Stimulated activated CD4-positive, alpha-beta T cell treated with anti-CD3 and anti-CD28 coated beads, TNF-alpha, amount 100 ng/mL, for 48 hours (primary cell): ENCODE measurements at places on chromosomes 12 and 14.

- DNase-seq = no peak
Observed at GRCh38 chr12:49331380-49332222, 5.4 kb downstream of the C1QL4 start.

DNA sequence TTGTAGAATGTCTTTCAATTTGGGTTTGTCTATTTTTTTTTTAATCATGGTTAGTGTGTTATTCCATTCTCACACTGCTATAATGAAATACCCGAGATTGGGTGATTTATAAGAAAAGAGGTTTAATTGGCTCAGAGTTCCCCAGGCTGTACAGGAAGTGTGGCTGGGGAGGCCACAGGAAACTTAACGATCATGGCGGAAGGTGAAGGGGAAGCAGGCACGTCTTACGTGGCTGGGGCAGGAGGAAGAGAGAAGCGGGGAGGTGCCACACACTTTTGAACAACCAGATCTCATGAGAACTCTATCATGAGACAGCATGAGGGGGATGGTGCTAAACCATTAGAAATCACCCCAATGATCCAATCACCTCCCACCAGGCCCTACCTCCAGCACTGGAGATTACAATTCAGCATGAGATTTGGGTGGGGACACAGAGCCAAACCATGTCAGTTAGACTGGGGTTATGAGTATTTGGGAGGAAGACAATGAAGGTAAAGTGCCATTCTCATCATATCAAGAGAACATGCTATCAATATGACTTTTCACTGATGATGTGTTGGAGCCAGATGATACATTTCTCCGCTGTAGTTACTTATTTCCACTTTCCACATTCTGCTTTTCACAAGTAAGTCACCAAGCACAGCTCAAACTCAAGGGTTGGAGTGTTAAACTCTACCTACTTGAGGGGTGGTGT lies 45.8 kb downstream of the AP5M1 start:
- DNase-seq = no peak

DNA sequence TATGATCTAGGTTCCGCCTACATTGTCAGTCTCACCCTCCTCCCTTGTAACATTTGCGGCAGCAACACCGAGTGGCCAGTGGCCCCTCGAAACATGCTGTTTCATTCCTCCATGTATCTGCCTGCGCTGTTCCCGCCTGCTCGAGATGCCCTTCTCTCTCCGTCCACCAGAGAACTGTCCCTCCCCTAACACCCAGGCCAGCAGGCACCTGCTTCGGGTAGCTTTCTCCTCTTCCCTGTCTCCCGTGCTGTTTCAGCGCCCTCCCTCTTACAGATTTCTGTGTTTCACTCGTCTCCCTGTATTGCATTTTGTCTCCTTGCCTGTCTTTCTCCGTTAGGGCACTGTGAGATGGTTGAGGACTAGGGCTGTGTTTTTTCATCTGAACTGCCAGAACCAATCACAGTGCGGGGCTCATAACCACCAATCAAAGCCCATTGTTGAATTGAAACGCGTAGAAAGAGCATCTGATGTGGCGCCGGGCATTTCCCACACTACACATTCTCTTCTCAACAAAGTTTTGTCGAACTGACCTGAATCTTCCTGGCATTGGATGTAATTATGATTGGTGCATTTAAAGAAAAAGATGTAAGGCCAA lies 40.9 kb upstream of the ELK3 start:
- no peak for DNase-seq

GRCh38 chr12:104669089-104669721 lies 212.5 kb downstream of the CHST11 start:
- no peak for DNase-seq

GRCh38 chr14:35932136-35932535 lies 106.0 kb downstream of the BRMS1L start:
- DNase-seq = no peak

- DNase-seq = peak; percentile 19
Observed at GRCh38 chr14:77458249-77458950, 507 bp downstream of the AHSA1 start.

DNA sequence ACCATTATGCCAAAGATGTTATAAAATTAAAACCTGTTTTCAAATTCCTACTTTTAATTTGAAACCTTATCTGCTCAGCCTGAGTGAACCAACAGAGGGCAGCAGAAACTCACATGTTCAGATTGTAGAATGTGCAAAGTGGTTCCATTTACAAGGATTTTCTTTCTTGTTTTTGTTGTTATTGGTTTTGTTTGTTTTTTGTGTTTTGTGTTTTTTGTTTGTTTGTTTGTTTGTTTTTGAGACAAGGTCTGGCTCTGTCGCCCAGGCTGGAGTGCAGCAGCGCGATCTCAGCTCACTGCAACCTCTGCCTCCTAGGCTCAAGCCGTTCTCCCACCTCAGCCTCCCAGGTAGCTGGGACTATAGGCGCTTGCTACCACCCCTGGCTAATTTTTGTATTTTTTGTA lies 22.8 kb upstream of the GARIN2 start:
- DNase-seq = no peak

GRCh38 chr12:90851800-90852718 lies 102.9 kb downstream of the CCER1 start:
- DNase-seq = no peak

DNA sequence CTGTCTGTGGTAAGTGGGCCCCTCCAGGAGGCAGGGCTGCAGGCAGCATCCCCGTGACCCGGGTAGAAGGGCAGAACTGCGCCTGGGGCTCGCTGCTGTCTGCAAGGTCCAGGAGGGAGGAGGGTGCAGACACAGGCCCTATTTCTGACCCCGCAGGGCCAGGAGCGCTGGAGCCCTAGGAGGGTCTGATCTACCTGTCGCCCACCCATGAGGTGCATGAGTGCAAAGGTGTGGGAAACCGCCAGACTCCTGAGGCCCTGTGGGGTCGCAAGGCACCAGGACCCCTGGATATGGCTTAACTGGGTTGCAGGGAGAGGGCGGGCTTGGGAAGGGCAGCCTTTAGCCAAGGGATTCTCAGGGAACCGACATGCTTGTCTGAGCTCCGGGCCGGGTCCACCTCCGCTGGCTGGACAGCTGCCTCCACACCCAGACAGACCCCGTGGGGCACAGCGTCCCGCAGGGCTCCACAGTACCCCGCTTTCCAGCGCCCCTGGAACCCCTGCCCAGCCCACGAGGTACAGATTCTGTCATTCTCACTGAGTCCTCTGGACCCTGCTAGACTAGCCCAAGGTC lies 72.9 kb upstream of the TSPAN11 start:
- DNase-seq = no peak

DNA sequence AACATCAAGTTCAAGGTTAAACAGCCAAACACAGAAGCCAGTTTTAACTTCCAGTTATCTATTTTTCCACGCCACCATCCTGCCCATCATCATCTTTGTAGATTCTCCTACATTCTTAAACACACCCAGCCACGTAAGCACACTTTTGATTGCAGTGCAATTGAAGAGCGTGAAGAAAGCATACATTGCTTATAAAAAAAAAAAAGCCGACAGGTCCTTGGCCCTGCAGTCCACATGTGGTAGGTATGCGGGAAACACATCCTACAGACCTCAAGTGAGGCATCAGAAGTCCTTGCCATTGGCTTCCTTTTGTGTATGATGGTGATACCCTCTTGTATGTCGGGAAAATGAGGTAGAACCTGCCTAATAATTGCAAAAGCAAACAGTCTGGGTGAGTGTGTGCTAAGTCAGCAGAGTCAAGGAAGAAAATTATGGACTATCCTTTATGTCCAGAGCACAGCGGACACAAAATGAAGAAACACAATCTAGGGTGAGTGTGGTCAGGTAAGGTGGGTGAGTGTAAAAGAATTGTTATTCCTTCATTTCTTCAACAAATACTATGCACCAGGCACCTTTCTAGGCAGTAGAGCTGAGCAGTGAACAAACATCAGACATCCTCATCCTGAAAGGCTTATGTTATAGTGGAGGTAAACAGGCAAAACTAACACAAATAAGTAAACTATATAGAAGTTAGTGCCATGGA lies 51.5 kb downstream of the EID3 start:
- no peak for DNase-seq

GRCh38 chr14:22255017-22255950 lies 333.7 kb downstream of the DAD1 start:
- no peak for DNase-seq

GRCh38 chr12:131910302-131911027 lies 16.0 kb downstream of the ULK1 start:
- DNase-seq = no peak

DNA sequence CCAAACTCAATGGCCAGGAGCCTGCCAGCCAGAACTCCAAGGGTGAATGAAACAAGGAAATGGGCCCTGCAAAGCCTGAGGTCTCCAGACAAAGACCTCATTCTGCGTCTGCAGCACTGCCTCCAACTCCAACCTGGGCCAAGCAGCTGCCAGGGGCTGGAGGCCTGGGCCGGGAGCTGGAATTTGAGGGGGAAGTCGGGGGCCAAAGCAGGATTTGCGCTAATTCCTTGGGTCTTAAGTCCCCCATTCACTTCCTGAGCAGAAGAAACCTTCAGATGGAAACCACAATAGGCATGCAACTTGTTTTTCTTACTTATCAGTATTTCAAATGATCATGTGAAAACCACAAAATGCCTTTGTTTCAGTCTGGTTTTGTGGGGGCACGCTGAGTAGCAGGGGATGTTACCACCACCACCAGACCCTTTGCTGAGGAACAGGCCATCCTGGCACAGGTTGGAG lies 23.0 kb upstream of the TC2N start:
- DNase-seq = no peak

- DNase-seq = no peak
Observed at GRCh38 chr12:6336889-6337853, 4.7 kb downstream of the TNFRSF1A start.

DNA sequence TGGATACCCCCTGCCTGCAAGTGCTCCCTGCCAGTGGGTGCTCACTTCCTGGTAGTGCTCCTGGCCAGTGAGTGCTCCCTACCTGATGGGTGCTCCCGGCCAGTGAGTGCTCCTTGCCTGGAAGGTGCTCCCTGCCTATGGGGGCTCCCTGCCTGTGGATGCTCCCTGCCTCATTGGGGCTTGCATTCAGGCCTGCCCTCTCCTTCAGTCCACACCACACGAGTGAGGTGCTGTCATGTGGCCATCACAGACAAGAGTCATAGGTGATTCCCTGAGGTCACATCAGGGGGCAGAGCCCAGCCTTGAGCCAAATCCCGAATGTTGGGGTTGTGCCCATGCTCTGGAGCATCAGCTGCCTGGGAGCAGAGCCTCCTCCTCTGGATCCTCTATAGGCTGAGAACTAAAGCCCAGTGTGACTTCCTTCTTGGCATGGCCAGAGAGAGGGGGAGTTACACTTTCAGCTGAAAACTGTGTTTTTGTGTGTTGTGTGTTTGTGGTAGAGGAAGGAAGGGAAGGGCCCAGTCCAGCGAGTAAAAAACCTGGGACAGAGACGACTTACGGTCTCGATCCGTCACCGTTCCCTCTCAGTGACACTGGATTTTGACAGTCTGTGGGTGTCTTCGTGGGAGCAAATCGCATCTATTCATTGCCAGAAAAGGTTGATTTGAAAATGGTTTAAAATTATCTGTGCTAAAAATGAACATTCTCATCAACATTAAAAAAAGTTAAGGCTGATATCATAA lies 136.0 kb downstream of the ADGRD1 start:
- DNase-seq = no peak

DNA sequence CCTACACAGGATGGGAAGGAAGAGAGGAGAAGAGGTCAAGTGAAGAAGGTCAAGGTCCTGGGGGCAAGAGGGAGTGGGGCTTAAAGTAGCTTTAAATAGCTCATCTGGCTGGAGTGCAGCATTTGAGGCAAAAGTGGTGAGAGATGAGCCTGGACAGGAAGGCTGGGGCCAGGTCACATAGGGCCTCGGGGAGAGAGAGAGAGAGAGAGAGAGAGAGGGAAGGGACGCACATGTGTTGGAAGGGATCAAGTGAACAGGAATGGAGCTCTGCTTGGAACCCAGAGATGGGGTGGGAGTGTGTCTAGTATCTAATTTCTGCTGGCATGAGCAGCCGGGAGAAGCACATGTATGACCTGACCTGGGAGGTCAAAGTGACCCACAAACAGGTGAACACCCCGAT lies 407.5 kb downstream of the MED13L start:
- no peak for DNase-seq

- DNase-seq = no peak
Observed at GRCh38 chr12:50043854-50044253, 13.5 kb upstream of the ASIC1 start.

DNA sequence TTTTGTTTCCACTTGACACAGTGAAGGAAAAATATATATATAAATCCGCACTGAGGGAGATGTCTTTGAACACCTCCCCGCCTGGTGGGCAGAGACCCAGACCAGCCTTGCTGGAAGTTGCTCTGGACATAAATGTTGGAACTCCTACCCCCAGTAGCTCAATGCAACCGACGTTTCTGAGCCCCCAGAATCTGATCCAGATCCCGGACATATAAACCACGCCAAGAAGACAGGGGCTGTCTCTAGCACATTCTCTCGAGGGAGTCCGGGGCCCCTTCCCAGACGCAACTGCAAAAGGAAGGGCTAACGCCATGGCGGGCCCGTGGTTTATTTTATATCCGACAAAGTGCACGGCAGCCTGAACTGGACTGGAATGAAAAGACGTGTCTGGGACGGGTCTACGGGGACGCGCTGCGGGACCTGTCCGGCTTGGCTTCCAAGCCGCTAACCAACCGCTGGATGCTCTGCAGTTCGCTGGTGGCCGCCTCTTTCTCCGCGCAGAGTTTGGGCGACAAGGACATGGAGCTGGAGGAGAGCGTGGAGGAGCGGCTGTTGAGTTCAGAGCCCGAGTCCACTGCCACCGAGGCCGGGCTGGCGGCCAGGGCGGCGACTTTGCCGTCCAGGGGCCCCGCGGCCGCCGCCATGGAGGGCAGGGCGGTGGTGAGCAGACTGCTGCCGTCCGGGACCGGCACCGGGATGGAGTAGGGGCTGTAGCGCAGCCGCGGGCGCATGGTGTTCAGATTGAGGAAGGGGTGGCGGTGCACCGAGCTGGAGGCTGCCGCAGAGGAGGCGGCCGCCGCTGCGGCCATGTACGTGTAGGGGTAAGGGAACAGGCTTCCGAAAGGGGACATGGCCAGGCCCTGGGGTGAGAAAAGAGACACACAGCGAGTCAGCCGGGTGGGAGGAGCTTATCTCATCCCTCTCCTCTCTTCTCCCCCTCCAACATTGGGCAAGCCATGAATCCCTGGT lies 12.2 kb downstream of the TBX3 start:
- DNase-seq = no peak

GRCh38 chr12:112638420-112638819 lies 153.1 kb upstream of the RPH3A start:
- no peak for DNase-seq

DNA sequence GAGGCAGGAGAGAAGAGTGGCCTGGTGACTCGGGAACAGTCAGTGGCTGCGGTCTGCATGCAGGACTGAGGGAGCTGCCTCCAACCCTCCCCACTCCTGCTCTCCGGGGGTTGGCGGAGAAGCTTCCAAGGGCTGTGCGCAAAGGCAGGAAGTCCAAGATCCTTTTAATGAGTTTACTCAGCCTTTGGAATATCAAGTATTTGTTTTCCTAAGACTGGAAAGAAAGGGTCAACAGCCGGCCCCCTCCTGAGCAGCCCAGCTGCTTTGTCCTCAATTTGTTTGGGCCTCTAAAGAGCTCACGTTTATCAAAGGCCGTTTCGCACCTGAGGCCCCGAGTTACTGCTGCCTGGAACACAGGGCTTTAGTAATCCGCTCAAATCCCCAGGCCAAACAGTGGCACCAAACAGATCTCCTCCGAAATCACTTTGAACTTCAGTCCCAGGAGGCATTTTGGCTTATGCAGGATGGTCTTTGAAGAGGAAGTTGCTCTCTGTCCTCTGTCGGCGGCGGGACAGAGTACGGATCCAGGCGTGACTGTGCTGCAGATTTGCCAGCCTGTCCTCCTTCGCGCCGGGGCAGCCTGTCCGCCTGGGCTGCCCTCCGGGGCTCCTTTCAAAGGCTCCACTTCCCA lies 117.2 kb upstream of the FZD10 start:
- DNase-seq = no peak

GRCh38 chr14:52974406-52974805 lies 23.6 kb upstream of the FERMT2 start:
- DNase-seq = no peak
